ENCODE measurements at places on chromosomes 6 and 20.
A peak's percentile ranks its signal among the peaks of the same experiment; 100 is the strongest.

GRCh38 chr6:53938810-53939209 lies 144.0 kb downstream of the LRRC1 start:
- no peak for DNase-seq

- no peak for DNase-seq
Observed at GRCh38 chr6:145850671-145851070, 36.1 kb upstream of the FBXO30 start.

- no peak for DNase-seq
Observed at GRCh38 chr6:45590696-45591184, 213.0 kb upstream of the SUPT3H start.

DNA sequence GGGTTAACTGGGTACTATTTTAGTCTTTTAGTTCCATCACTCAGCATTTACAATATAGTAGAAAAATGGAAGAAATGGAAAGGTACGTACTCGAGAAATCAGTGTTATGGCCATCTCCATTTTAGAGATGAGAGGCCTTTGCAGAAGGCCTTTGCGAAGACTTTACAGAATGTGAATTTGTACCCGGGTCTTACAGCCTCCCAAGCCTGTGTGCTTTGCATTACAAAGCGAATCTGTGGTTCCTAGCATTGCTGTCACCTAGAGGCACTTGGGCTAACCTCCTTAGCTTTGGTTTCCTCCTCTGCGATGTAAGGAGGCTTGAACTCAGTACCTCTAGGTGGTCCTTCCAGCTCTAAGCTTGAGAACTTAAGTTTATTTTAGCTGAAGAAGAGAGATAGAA lies 10.9 kb downstream of the VAPB start:
- DNase-seq: no peak

DNA sequence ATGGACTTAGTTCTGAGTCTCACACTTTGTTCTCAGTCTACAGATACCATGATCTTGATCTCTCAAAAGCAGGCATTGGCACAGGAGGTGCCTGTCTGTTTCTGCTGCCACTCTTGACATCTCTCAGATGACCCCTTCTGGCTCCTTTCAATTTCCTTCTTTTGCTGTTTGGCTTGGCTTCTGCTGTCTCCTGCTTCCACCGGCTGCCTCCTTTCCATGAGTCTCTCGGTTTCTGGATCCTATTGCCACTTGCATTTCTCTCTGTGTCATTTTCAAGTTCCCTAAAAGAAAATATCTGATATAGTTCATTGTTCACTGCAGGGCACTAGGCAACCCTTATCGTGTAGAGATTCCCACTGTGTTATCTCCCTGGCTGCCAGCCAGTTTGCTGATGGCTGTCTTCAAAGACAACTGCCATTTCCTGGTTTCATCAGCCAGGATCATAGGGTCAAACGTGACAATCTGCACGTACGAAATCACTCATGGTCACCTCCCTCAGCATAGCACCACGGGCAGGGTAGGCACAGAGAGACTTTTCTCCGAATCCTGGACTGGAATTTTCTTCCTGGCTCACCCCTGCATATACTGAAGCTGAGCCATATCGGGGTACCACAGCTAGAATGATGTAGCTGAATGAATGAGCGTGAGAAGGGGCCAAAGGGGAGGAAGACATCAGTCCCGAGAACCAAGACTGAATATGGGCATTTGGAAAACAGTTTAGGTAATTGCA lies 144.6 kb upstream of the TMEM170B start:
- no peak for DNase-seq

- no peak for DNase-seq
Observed at GRCh38 chr6:6402006-6402405, 81.5 kb upstream of the F13A1 start.

DNA sequence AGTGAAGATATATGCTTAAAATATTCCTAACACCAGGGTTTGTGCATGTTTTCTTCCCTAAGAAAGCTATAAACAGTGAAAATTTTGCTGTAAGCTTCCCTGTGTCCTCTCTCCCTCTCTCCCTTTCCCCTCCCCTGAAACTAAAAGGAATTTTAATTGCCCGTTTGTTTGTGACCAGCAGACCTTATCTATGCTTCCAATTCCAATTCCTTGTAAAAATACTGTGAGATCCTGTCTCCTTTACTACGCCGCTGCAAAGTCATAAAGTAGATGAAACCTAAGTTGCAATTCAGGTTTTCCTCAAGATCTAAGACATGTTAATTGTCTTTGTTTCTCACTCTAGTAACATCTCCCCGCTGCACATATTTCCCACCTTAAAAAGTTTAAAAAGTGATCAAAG lies 82.3 kb downstream of the DNAH8 start:
- DNase-seq: no peak

DNA sequence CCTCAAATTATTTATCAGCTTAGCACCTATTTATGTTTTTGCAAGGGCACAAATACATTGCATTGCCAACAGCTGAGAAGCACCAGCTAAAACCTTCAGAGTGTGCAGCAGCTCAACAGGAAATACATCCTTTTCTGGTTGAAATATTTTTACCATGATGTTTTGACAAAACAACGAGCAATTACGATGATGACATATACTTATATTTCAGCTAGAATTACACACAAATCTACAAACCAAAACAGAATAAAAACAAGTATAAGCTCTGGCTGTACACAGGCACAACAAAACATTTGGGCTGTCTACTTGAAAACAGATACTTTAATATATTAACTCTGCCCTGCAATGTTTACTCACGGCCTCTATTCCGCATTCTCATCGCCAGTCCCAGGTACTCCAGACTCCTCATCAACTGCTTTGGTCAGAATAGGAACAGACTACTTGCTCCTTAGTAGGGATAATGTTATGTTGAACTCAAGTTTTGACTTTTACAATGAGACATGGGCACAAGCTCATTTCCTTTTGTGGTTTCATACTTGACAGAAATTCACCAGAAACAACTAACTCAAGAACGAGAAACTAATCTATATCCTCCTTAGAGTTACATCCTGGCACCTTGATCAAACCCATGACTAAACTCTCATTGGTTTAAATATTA lies 377.6 kb downstream of the ESR1 start:
- DNase-seq: peak; percentile 60

GRCh38 chr6:145045582-145045981 lies 689.7 kb downstream of the EPM2A start:
- no peak for DNase-seq

GRCh38 chr6:108732091-108732870 lies 115.9 kb upstream of the ARMC2 start:
- no peak for DNase-seq

DNA sequence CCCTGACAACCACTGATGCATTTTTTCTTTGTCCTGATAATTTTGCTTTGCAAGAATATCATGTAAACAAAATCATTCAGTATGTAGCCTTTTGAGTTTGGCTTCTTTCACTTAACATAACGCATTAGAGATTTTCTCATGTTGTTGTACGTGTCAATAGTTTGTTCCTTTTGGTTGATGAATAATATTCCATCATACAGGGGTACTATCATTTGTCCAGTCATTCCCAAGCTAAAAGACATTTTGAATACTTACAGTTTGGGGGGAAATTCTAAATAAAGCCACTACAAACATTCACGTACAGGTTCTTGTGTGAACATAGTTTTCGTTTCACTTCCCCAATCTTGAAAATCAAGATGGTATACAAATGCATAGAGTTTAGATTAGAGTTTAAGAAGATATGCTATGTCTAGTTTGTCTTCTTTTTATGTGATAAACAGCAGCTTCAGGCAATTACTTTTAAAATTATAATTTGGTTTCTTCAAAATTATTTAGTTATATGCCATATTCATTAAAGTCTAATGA lies 5.2 kb downstream of the HAO1 start:
- no peak for DNase-seq

DNA sequence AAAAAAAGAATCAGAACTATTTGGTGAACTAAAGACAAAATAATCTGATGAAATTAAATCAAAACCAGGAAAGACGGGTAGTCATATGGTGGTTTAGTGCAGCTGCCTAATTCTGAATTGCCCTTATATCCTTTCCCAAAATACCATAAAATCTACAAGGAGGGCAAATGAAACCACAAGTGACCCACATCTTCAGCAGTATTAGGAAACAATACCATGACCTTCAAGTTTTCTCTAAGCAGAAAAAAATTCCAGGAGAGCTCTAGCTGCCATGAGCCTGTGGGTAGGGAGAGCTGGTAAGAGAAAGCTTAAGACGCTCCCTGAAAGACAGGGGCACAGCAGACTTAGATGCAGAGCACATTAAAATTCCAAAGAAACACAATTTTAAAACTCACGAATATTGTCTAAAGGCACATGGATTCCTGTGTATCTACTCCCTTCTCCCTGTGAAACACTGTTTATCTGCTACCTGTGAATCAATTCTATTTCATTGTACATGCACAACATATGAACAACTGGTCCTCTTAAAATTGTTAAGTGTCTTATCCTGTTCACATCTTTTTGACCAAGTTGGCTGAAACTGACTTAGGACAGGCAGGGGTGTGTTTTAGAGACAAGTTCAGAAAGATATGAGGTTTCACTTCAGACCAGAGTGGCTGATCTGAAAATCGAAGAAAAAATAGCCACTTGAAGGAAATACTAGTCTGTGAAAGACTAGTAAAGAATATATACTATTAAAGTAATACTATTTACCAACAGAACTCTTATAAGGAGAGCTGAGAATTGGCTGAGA lies 153.6 kb upstream of the SHLD1 start:
- DNase-seq: no peak

GRCh38 chr6:36962874-36963273 lies 8.3 kb downstream of the PI16 start:
- peak; percentile 87 for DNase-seq

GRCh38 chr6:35534407-35535170 lies 21.9 kb upstream of the TULP1 start:
- DNase-seq: no peak

DNA sequence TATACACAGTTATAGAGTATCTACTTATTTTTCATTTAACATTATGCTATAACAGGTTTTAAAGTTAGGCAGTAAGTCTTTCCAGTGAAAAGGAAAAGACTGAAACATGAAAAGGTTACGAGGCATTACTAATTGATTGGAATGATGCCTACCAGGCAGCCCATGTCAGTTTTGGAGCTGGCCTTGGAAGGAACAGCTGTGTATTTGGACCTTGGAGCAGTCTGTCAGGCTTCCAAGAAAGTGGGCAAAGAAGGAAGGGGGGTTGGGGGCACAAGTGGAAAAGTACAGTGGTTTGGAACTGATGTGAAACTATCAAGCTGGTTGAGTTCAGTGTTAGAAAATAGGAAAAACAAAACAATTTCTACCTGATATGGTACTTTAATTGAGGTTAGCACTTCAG lies 41.7 kb downstream of the SLC16A10 start:
- no peak for DNase-seq

- DNase-seq: no peak
Observed at GRCh38 chr6:35052694-35053565, 88.2 kb downstream of the TCP11 start.

DNA sequence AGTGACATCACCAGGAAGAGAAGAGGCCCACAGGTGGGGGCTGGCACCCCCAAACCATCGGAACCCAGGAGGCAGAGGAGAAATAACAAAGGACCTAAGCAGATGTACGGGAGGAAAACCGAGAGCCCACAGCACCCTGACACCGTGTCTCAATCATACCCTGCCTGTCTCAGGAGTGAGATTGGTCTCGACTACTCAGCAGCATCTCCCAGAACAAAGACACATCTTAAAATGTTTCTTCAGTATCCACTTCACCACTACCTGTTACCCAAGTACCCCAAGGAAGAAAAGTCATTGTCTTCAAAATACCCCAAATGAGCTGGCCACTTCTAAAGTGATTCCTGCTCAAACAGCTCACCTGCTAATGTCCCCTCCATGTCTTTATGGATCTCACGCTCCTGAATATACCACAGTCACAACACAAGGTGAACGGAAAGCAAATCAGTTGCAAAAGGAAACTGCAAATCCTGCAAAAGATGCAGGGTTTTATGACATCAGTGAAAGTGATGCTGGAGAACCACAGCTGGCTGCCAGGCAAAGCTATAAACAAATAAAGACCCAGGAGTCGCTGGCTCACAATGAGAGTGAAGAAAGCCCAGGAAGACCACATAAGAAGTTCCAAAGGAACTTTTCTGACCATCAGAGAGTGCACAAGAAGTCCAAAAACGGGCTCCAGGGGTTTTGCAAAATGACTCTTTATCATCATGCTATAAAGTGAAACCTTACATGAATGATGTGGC lies 44.1 kb downstream of the PREX1 start:
- peak; percentile 23 for DNase-seq

GRCh38 chr6:161417717-161418462 lies 144.0 kb upstream of the AGPAT4 start:
- no peak for DNase-seq

- DNase-seq: no peak
Observed at GRCh38 chr20:53914091-53914780, 156.2 kb downstream of the BCAS1 start.

GRCh38 chr6:87139236-87139635 lies 16.1 kb upstream of the ZNF292 start:
- DNase-seq: peak; percentile 72

GRCh38 chr6:117974914-117975627 lies 68.0 kb downstream of the SLC35F1 start:
- no peak for DNase-seq

GRCh38 chr20:23622839-23623343 lies 14.9 kb downstream of the CST3 start:
- DNase-seq: no peak

- DNase-seq: peak; percentile 75
Observed at GRCh38 chr6:291697-292505, at the start of gene DUSP22. TSS of gene DUSP22 (plus strand) at chr6:292487. CDS start at chr6:292540, 53 bp downstream.

GRCh38 chr6:47203266-47203937 lies 106.3 kb downstream of the TNFRSF21 start:
- no peak for DNase-seq

DNA sequence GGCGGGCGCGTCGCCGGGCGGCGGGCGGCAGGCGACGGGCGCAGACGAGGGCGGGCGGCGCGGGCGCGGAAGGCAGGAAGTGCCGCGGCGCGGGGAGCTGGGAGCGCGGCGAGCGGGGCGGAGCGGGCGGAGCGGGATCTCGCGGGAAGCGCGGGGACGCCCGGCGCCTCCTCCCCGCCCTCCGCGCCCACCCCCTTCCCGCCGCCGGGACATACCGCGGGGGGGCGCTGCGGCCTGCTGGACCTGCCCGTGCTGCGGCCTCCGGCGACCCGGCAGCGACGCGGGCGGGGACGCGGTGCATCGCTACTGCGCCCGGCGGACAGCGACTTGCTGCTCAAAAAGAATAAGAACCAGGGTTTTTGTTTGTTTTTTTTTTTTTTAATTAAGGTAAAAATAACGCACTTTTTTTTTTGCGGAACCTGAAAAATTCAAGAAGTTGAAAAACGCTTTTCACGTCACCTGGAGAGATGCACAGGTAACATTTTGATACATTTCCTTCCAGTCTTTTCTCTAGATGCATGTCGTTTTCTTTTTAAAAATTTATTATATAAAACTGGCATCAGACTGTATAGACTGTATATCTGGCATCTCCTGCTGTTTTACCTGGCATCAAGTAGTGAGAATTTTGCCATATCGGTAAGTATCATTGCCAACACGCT lies at the start of gene CENPB:
Gene CENPB (minus strand): TSS at position 76 of the 659 bp plus-strand sequence. CDS start 257 bp downstream, outside the sequence.
- peak; percentile 87 for DNase-seq

Data from CD4-positive, alpha-beta T cell treated with Interleukin-6 at 100 ng/mL for 8 hours (primary cell).